ENCODE measurements at places on chromosomes 11 and 22. TPM values are rescaled to one million over a fixed set of nuclear protein-coding genes. Genes with fewer than 3 reads are reported as not detected.
A peak's percentile ranks its signal among the peaks of the same experiment; 100 is the strongest.

The C11orf97 gene
- total RNA-seq: not detected

The HTR3A gene
- total RNA-seq: not detected

The OR10D3 gene
- not detected for total RNA-seq

The OR51B5 gene
- not detected for total RNA-seq

The NXPE4 gene
- not detected for total RNA-seq

The PATE2 gene
- total RNA-seq: not detected

- H3K4me3 ChIP-seq: no peak overlapping the region
- DNase-seq: no peak
- no peaks in the 10 kb centered on the region for H3K27me3 ChIP-seq
- no peak overlapping the region for H3K27ac ChIP-seq
- H3K4me1 ChIP-seq: peaks cover 5% of the 10 kb centered on the region
Measured at GRCh38 chr11:115700496-115700895, 196.3 kb upstream of the CADM1 start.

DNA sequence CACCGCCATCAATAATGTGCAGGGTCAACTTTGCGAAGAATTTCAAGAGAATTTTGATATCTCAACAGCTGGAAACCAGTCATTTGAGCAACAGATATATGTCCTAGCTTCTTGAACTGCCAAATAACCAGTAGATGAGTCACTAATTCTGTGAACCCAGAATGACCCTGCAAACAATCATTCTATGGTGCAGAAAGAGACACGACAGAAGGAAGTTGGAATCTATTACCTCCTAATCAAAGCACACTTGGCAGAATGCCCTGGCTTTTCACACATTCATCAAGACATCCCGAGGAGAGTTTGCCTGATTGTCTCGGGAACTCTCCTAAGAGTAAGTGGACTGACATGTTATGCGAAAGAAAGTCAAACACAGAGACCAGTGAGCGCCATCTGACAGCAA, 621.1 kb downstream of the OPCML start:
- H3K4me3 ChIP-seq: no peak overlapping the region
- DNase-seq: no peak
- H3K36me3 ChIP-seq: no peaks in the 10 kb centered on the region
- H3K4me1 ChIP-seq: no peaks in the 10 kb centered on the region

- no peak overlapping the region for H3K27ac ChIP-seq
- DNase-seq: no peak
- peaks cover 27% of the 10 kb centered on the region for H3K4me1 ChIP-seq
- H3K4me3 ChIP-seq: no peak overlapping the region
Measured at GRCh38 chr11:111419181-111419580, 40.1 kb upstream of the POU2AF1 start.

DNA sequence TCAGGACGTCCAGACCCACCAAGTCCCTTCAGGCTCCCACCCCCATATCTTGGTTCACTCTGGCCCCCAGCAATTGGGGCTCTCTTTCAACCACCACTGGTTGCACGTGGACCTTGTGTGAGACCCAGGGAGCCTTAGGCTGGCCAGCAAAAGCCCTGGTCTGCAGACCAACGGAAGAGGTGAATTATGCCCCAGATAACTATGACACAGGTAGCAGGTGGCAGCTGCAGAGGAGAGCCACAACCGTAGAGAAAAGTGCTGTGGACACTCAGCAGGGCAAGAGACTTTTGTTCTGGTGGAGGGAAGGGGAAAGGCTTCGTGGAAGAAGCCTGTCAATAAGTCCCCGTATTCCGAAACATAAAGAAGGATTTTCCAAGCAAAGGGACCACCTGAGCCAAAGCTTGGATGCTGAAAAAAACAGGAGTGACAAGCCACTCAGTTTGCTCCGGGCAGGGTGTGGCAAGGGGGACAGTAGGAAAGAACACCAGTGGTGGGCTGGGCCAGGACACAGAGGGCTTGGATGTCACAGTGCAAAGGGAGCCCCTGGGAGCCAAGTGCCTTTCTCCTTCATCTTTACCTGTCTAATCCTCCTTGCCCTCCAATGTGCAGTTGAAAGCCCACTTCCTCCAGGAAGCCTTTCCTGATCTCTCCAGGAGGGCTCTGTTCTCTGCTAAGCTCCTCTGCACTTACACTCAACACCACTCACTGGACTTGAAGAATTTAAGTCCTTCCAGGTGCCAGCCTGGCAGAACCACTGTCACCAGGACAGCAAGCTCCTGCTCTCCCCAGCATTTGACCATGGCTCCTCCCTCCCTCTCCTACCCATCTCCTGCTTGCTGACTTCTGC, 264.7 kb downstream of the BUD13 start:
- H3K27ac ChIP-seq: no peak overlapping the region
- H3K4me1 ChIP-seq: no peaks in the 10 kb centered on the region
- no peaks in the 10 kb centered on the region for H3K27me3 ChIP-seq
- no peak for DNase-seq

DNA sequence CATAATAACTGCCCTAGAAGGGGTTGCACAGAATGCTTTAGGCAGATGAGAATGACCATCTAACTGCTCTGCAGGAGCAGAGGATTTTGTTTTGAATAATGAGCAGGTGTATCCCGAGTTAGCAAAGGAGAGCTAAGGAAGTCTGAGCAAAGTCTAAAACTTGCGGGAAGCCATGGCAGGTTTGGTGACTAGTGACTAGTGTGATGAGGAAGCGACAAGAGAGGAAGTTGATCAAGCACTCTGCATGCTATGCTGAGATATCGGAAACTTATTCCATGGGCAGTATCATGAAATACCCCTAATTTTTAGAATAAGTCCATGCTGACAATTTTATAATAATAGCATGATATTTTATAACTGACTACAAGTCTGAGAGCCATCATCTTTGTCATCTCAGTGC, 12.9 kb downstream of the OLFML1 start:
- no peaks in the 10 kb centered on the region for H3K27me3 ChIP-seq
- no peak overlapping the region for H3K4me3 ChIP-seq
- no peak for DNase-seq

GRCh38 chr11:134686460-134687061, 274.5 kb upstream of the B3GAT1 start:
- H3K36me3 ChIP-seq: no peaks in the 10 kb centered on the region
- no peaks in the 10 kb centered on the region for H3K4me1 ChIP-seq
- no peak for DNase-seq
- H3K27ac ChIP-seq: no peak overlapping the region
- H3K4me3 ChIP-seq: no peak overlapping the region

DNA sequence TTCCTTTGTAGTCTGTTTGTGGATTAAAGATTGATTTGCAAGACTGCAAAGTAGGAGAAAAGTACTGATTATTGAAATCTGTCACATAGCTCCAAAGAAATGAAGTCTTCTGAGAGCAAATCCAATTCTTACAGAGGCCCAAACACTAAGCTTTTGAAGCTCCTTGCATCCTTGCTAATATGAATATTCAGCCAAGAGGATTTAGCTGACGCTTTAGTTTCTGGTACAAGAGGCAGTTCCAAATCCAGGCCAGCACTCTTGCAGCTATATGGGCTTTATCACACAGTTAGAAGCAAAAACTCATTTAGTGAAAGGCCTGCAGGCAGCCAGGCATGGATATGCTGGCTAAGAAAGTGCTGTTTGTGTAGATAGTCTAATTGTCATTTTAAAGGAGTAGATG, 12.7 kb downstream of the PAAF1 start:
- no peaks in the 10 kb centered on the region for H3K4me1 ChIP-seq
- peaks cover 81% of the 10 kb centered on the region for H3K36me3 ChIP-seq
- DNase-seq: no peak

DNA sequence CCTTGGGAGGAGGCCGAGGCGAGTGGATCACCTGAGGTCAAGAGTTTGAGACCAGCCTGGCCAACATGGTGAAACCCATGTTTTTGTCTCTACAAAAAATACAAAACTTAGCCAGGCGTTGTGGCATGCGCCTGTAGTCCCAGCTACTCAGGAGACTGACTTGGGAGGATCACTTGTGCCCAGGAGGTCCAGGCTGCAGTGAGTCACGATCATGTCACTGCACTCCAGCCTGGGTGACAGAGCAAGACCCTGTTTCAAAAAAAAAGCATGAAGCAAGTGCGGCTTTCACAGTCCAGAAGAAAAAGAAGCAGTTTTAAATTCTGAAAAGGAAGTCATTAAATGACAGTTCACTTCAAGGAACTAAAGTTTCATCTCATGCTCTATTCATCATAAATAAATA, 7.1 kb upstream of the LTO1 start:
- no peak overlapping the region for H3K4me3 ChIP-seq
- no peak overlapping the region for H3K27ac ChIP-seq
- H3K36me3 ChIP-seq: no peaks in the 10 kb centered on the region
- DNase-seq: no peak
- H3K27me3 ChIP-seq: peaks cover 4% of the 10 kb centered on the region

GRCh38 chr11:70862093-70862492, 390.3 kb downstream of the SHANK2 start:
- DNase-seq: no peak
- H3K27ac ChIP-seq: no peak overlapping the region
- H3K36me3 ChIP-seq: no peaks in the 10 kb centered on the region
- H3K27me3 ChIP-seq: peaks cover 7% of the 10 kb centered on the region
- no peaks in the 10 kb centered on the region for H3K4me1 ChIP-seq

GRCh38 chr22:28014211-28015045, 95.4 kb upstream of the PITPNB start:
- H3K4me3 ChIP-seq: no peak overlapping the region
- peak; percentile 58 for DNase-seq
- no peak overlapping the region for H3K27ac ChIP-seq
- peaks cover 5% of the 10 kb centered on the region for H3K36me3 ChIP-seq

GRCh38 chr22:36191106-36191836, 10.3 kb downstream of the APOL4 start:
- peak; percentile 83 for DNase-seq
- H3K4me3 ChIP-seq: no peak overlapping the region
- H3K36me3 ChIP-seq: no peaks in the 10 kb centered on the region
- H3K27ac ChIP-seq: peak overlapping the region; percentile 57
- H3K27me3 ChIP-seq: no peaks in the 10 kb centered on the region

DNA sequence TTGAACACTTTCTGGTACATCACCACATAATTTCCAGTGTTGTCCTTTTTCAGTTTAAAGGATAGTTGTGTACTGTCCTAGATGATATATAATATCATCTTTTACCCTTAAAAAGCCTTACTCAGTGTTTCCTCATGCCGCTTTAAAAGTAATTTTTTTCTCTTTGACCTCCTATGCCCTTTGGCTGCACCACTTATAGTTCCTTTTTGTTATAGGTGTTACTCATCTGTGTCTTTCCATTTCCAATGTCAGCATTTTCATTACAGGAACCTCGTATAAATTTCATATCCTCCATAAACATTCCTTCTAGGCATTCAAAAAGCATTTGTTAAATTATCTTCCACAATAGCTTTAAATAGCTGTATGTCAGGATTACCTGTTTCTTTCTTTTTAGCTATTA, 40.8 kb downstream of the USP47 start:
- peaks cover 23% of the 10 kb centered on the region for H3K4me1 ChIP-seq
- no peak overlapping the region for H3K27ac ChIP-seq
- H3K4me3 ChIP-seq: no peak overlapping the region
- H3K36me3 ChIP-seq: peaks cover 47% of the 10 kb centered on the region

GRCh38 chr22:27372364-27372763, 429.2 kb downstream of the MN1 start:
- no peak overlapping the region for H3K4me3 ChIP-seq
- DNase-seq: no peak
- no peaks in the 10 kb centered on the region for H3K36me3 ChIP-seq
- no peaks in the 10 kb centered on the region for H3K4me1 ChIP-seq
- no peak overlapping the region for H3K27ac ChIP-seq

GRCh38 chr11:47010179-47010578, 73.6 kb downstream of the CSTPP1 start:
- H3K36me3 ChIP-seq: no peaks in the 10 kb centered on the region
- no peak overlapping the region for H3K4me3 ChIP-seq
- DNase-seq: no peak
- H3K27me3 ChIP-seq: no peaks in the 10 kb centered on the region

GRCh38 chr11:129434641-129435498, 59.2 kb downstream of the BARX2 start:
- DNase-seq: no peak
- H3K27me3 ChIP-seq: no peaks in the 10 kb centered on the region
- H3K4me3 ChIP-seq: no peak overlapping the region
- no peaks in the 10 kb centered on the region for H3K36me3 ChIP-seq
- H3K4me1 ChIP-seq: no peaks in the 10 kb centered on the region

GRCh38 chr22:19943082-19944026, 1.7 kb upstream of the TXNRD2 start:
- peaks cover 35% of the 10 kb centered on the region for H3K4me1 ChIP-seq
- H3K4me3 ChIP-seq: peak overlapping the region; percentile 86
- H3K27me3 ChIP-seq: no peaks in the 10 kb centered on the region
- DNase-seq: peak; percentile 42
- peak overlapping the region; percentile 98 for H3K27ac ChIP-seq
- no peaks in the 10 kb centered on the region for H3K36me3 ChIP-seq

- H3K4me3 ChIP-seq: no peak overlapping the region
- DNase-seq: no peak
- no peaks in the 10 kb centered on the region for H3K27me3 ChIP-seq
- peaks cover 18% of the 10 kb centered on the region for H3K4me1 ChIP-seq
- H3K36me3 ChIP-seq: no peaks in the 10 kb centered on the region
Measured at GRCh38 chr11:115927823-115928329, 423.7 kb upstream of the CADM1 start.

- peak overlapping the region; percentile 81 for H3K27ac ChIP-seq
- no peak overlapping the region for H3K4me3 ChIP-seq
- peaks cover 19% of the 10 kb centered on the region for H3K4me1 ChIP-seq
- peak; percentile 45 for DNase-seq
Measured at GRCh38 chr11:86740628-86741483, 59.5 kb upstream of the PRSS23 start.

GRCh38 chr22:35928285-35928798, 100.3 kb downstream of the RBFOX2 start:
- H3K36me3 ChIP-seq: no peaks in the 10 kb centered on the region
- no peaks in the 10 kb centered on the region for H3K27me3 ChIP-seq
- DNase-seq: no peak
- peaks cover 21% of the 10 kb centered on the region for H3K4me1 ChIP-seq
- no peak overlapping the region for H3K27ac ChIP-seq
- no peak overlapping the region for H3K4me3 ChIP-seq

DNA sequence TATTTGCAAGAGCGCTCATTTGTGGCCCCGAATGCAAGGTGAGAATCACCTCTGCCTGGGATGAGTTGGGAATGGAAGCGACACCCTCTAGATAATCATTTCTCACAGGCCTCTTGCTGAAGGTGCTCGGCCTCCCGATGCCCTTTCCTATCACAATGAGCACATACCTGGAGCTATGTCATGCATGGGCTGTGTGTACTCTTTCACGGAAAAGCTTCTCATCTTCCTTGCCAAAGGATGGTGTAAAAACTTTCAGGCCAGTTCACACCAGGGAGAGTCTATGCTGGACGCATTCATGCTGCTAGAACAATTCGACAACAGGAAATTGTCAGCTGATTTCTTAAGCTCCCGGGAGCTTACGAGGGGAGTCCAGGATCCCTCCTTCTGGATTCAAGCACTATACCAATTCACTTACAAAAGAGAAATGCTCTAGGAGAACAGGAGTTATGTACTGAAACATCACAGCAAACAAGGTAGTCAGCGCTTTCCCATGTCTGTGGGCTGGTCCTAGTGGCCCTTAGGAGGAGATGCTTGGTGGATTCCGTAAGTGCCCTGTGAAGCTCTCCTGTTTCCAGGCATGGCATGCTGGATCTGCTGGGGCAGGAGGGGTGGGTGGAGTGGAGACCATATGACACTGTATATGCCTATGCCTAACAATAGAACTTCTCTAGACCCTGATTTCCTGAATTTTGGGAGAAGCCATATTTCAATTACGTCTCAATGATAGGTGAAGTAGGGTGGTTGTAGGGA, 53.1 kb upstream of the B3GAT1 start:
- H3K4me3 ChIP-seq: no peak overlapping the region
- H3K4me1 ChIP-seq: no peaks in the 10 kb centered on the region
- H3K36me3 ChIP-seq: no peaks in the 10 kb centered on the region

Data from heart left ventricle (tissue), 16 donors.